ENCODE measurements at places on chromosomes 6 and 20.

- no peak for DNase-seq
Observed at GRCh38 chr6:160949531-160949930, 42.0 kb upstream of the MAP3K4 start.

DNA sequence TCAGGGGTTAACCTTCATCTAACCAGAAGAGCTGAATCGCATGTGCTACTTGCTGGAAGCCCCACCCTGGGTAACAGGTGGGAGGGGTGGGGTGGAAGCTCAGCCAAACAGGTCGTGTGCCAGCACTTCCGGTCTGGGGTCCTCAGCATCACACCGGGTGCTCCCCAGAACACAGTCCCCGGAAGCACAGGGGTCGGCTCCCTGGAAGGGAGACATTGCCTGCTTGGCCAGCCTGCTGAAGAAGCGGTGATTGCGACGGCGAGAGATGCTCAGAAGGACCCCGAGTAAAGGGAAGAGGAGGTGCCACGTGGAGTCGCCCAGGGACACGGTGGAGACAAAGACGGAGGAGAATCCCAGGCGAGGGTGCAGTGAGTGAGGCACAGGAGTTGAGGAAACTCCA is 36.5 kb downstream of the MYT1 start:
- DNase-seq, result no peak

GRCh38 chr20:46108435-46108841 is 9.7 kb upstream of the CD40 start:
- DNase-seq, result no peak

- no peak for DNase-seq
Observed at GRCh38 chr6:100592929-100593328, 128.2 kb upstream of the SIM1 start.

- peak; percentile 64 for DNase-seq
Observed at GRCh38 chr6:45681860-45682511, 304.3 kb upstream of the SUPT3H start.

DNA sequence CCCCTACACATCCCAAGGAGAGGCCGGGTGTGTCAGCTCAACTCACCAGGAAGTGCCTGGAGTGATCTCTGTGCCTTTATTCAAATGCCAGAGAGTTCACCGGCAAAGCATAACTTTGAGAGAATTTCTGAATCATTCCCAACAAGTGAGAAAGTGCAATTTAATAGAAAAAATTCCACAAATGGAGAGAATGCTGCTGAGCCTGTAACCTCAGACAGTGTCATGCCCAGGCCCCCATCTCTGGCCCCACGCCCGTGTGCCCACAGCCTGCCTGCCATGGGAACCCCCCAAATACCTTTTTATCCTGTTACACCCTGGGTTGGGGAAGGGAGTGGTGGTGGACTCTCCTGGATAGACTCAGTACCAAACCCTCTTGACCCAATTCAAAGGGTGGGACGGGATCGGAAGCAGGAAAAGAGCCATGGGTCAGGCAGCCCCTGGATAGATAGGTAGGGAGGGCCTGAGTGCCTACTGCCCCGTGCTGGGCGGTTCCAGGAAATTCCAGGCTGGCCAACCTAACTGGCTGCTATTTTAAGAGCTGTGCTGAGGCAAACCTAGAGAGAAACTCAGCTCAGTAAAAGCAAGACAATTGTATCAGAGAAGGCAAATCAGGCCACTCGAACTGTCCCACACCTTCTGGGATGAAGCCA is 179.0 kb upstream of the FOXA2 start:
- no peak for DNase-seq

DNA sequence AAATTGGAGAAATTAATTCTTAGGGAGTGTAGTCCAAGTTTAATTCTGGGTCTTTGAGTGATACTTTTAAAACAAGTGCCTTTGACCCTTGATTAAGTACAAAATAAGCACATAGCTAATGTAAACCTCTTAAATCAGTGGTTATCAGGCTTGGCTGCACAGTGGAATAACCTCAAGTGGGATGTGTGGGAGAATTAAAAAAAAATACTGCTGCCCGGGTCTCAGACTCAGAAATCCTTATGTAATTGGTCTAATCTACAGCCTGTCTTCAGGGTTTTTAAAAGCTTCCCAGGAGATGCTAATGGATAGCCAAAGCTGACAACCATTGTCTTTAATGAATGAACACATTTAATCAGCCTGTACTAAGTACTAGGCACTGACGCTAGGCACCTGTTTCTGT is 28.5 kb upstream of the TMEM14A start:
- no peak for DNase-seq

- DNase-seq, result no peak
Observed at GRCh38 chr6:167767715-167768107, 59.0 kb upstream of the AFDN start.

DNA sequence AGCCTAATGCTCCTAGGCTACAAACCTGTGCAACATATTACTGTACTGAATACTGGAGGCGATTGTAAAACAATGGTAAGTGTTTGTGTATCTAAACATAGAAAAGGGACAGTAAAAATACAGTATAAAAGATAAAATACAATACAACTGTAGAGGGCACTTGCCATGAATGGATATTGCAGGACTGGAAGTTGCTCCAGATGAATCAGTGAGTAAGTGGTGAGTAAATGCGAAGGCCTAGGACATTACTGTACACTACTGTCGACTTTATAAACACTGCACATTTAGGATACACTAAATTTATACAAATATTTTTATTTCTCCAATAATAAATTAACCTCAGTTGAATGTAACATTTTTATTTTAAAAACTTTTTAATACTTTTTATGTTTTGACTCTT is 485.0 kb downstream of the MMUT start:
- no peak for DNase-seq

GRCh38 chr6:91045161-91045560 is 458.3 kb upstream of the MAP3K7 start:
- no peak for DNase-seq

- DNase-seq, result no peak
Observed at GRCh38 chr20:15200147-15200565, 862.7 kb upstream of the FLRT3 start.

DNA sequence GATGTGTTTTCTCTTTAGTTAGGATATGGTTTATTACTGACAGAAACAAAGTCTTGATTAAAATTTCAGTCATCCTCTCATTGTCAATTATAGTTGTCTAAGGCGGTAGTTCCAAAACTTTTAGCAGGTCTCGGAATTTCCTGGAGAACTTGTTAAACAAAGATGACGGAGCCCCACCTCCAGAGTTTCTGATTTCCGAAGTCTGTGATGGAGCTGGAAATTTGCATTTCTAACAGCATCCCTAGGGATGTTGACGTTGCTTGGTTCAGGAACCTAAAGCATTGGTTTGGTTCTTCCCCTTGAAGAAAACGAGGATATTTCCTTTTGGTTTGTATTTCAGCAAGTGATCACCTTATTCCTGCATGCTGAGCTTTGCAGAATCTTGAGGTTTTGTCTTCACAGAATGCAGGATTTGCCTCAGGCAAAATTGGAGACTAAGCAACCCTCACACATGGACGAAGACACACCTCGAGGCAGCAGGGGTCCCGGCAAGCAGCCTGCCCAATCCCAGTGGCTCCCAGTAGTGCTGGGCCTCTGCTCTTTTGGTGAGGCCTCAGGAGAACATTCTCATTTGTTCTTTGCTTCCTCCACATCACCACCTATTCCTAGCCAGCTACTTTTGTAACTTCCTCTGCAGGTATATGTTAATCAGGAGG is 187.1 kb upstream of the PHACTR1 start:
- no peak for DNase-seq

GRCh38 chr6:132934496-132934895 is 120.1 kb downstream of the RPS12 start:
- no peak for DNase-seq

DNA sequence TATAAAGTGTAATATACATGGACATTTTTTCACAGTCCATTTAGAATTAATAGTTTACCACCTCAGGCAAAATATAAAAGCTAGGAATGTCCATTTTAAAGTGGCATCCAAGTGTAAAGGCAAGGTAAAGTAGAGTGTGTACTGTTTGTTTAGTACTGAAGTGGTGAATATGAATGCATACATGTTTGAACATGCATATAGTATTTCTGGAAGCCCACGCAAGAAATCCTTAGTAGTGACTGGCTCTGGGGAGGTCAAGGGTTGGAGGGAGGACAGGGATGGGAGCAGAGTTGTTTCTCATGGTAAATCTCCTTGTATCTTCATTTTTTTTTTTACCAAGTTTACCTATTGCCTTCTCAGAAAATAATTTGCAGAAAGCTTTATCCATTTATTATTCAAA is 129.2 kb downstream of the UNC5CL start:
- DNase-seq, result no peak

DNA sequence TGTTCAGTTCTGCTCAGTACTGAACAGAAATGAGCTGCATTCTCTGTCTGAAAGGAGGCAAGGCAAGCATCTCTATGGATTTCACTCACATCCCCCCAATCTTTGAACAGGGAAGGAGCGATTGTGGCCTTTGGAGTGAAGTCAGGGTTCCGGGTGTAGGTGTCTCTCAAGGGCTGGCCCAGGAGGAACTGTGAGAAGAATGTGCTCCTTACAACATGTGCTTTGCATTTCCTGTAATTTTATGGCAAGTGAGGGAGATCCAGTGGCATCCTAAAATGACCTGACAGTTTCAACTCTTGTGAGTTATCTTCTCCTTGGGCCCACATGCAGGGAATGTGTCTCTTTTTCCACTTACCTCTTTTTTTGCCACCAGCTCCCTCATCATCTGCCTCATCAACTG is 63.0 kb upstream of the RIN2 start:
- DNase-seq, result no peak

- no peak for DNase-seq
Observed at GRCh38 chr6:6620766-6621425, 32.4 kb downstream of the LY86 start.

GRCh38 chr6:170207586-170208181 is 83.2 kb downstream of the DLL1 start:
- DNase-seq, result no peak

- DNase-seq, result no peak
Observed at GRCh38 chr20:47296950-47297349, 59.5 kb downstream of the ZMYND8 start.

- no peak for DNase-seq
Observed at GRCh38 chr20:2405693-2406065, 25.0 kb downstream of the TGM6 start.

DNA sequence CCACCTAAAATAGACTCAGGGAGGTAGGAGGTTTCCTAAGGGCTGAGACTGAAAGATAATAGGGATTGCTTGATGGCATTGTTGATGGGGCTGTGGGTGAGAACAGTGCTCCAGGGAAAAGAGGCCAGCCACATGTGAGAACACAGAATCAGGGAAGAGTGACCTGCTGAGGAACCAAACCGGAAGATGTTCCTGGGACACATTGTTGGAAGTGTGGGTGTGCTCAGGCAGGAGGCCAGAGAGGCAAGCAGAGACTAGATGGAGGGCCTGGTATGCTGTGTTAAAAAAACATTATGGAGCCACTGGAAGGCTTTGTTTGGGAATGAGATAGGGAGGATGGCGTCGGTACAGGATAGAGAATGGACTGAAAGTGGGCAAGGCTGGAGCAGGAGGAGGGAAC is 23.3 kb downstream of the RNF144B start:
- no peak for DNase-seq

GRCh38 chr20:45518282-45518681 is 2.9 kb upstream of the SPINT3 start:
- DNase-seq, result no peak

DNA sequence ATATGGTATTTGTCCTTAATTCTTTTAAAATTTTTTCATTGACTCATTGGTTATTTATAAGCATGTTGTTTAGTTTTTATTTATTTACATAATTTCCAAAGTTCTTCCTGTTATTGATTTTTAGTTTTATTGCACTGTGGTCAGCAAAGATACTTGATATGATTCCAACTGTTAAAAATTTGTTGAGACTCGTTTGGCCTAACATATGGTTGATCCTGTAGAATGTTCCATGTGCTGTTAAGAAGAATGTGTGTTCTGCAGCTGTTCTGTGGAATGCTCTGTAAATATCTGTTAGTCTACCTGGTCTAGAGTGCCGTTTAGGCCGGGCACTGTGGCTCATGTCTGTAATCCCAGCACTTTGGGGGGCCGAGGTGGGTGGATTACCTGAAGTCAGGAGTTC is 197.7 kb downstream of the CD109 start:
- no peak for DNase-seq

- no peak for DNase-seq
Observed at GRCh38 chr6:138765896-138766655, 7.5 kb upstream of the CCDC28A start.

GRCh38 chr6:157530126-157530525 is 149.1 kb downstream of the ZDHHC14 start:
- no peak for DNase-seq

- DNase-seq, result no peak
Observed at GRCh38 chr6:157343732-157344131, 20.4 kb upstream of the TMEM242 start.

GRCh38 chr20:13121840-13122515 is 99.1 kb upstream of the ISM1 start:
- DNase-seq, result no peak

GRCh38 chr6:80333342-80333741 is 226.9 kb downstream of the BCKDHB start:
- DNase-seq, result no peak

GRCh38 chr6:17165383-17165782 is 63.5 kb downstream of the STMND1 start:
- no peak for DNase-seq

- DNase-seq, result no peak
Observed at GRCh38 chr6:21836277-21836676, 242.7 kb downstream of the SOX4 start.

DNA sequence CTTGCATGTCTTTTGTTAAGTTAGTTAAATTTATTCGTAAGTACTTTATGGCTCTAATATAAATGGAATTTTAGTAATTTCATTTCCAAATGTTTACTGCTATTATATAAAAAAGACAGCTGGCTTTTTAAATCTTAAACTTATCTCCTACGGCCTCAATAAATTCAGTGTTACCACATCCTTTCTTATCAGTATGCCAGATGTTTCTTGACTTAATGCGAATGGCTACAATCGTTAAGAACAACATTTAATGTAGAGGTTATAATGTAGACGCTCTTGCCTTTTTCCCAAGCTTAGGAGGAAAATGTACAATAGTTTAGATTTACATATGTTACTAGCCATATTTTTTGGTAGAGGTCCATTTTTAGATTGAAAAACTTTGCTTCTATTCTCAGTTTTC is 659.4 kb downstream of the TENT5A start:
- DNase-seq, result no peak

GRCh38 chr6:157228426-157229131 is 94.7 kb downstream of the TMEM242 start:
- DNase-seq, result no peak

DNA sequence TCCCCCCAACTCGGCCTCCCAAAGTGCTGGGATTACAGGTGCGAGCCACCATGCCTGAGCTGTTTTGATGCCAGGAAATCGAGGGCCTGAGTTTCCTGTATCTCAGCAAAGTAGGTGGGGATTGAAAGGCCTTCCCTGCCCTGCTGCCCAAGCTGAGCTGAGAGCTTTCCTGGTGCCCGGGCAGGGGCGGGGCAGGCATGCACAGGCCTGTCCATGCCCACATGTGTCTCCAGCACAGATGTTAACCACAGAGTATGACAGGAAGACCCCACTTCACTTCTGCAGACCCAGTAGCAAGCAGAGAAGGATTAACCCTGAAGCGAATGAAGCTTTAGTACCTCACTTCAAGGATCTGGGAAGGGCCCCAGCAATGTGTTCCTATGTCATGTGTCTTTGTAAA is 66.0 kb downstream of the GPR6 start:
- DNase-seq, result no peak
